ENCODE measurements at places on chromosomes 5 and 9. TPM values are rescaled to one million over a fixed set of nuclear protein-coding genes. Genes with fewer than 3 reads are reported as not detected.

The ZNG1E gene
- 33.2 TPM for total RNA-seq

The COL15A1 gene
- total RNA-seq: not detected

The CAST gene
- total RNA-seq: 234 TPM

The IL13 gene
- not detected for total RNA-seq

The CCNO gene
- total RNA-seq: 4.7 TPM

The PCDHGA5 gene
- 0.20 TPM for total RNA-seq

The ECM2 gene
- total RNA-seq: 3.1 TPM

The HMCN2 gene
- total RNA-seq: 1.6 TPM

The MCTP1 gene
- 4.3 TPM for total RNA-seq

The GPR151 gene
- not detected for total RNA-seq

The DMRT3 gene
- not detected for total RNA-seq

The OR13F1 gene
- total RNA-seq: not detected

The ZNF782 gene
- total RNA-seq: 7.2 TPM

The RNF130 gene
- total RNA-seq: 52.9 TPM

The ITGA1 gene
- 3.0 TPM for total RNA-seq

The PCDHB9 gene
- total RNA-seq: not detected

The C9orf153 gene
- 0.52 TPM for total RNA-seq

The LHX6 gene
- total RNA-seq: not detected

The ADRB2 gene
- 2.8 TPM for total RNA-seq

The SLC36A2 gene
- not detected for total RNA-seq

The TDRD7 gene
- total RNA-seq: 11.9 TPM

The SCGB3A2 gene
- not detected for total RNA-seq

The ENTPD2 gene
- 14.1 TPM for total RNA-seq

The CCDC152 gene
- total RNA-seq: 0.25 TPM

The FIBCD1 gene
- 4.1 TPM for total RNA-seq

The C5orf52 gene
- total RNA-seq: not detected

The COQ4 gene
- 89.5 TPM for total RNA-seq

The EDIL3 gene
- total RNA-seq: 7.2 TPM

The TAS2R1 gene
- not detected for total RNA-seq

The SLC9A3 gene
- total RNA-seq: 5.6 TPM

The NR2F1 gene
- 1.1 TPM for total RNA-seq

The SPATA31D4 gene
- total RNA-seq: not detected

The TXNDC8 gene
- total RNA-seq: not detected

The IFNB1 gene
- not detected for total RNA-seq

The GRXCR2 gene
- total RNA-seq: not detected

The TMEM171 gene
- total RNA-seq: 7.8 TPM

The NXNL2 gene
- total RNA-seq: 8.7 TPM

The GFI1B gene
- total RNA-seq: not detected

The DOCK8 gene
- total RNA-seq: 8.1 TPM

The RGS14 gene
- total RNA-seq: 11.9 TPM

The PRSS3 gene
- total RNA-seq: 1.0 TPM

The ORM2 gene
- total RNA-seq: not detected

The NFIB gene
- total RNA-seq: 29.0 TPM

The NAIF1 gene
- 16.1 TPM for total RNA-seq
